ENCODE measurements at places on chromosomes 16 and 17.

DNA sequence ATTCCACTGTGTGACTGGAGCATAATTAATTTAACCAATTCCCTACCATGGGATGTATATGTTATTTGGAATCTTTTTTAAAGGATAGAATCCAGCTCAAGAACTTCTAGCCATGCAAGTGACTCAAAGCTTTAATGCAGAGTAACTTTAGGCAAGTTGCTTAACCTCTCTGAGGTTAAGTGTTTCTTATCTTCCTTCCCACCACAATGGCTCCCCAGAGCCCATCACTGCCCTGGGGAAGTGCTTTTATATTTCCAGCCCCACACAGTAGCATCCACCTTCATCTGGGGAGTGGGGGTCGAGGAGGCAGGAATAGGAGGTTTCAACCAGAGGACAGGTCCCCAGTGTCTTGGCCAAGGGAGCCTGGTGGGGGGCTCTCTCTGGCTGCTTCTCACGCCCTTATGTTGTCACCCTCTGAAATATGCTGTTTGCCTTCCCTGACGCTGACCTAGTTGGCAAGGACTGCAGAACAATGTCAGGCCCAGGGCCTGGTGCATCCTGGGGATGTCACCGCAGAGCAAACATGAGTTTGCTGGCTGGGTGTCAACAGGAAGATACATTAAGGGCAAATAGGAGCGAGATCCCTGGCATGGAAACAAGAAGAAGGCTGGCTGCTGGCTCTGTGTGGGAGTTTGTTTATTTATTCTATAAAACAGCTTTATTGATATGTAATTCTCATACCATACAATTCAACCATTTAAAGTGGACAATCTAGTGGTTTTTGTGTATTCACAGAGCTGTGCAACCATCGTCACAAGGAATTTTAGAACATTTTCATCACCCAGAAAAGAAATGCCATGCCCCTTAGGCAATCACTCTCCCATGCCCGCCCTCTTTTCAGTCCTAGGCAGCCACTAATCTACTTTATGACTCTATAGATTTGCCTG, 46.6 kb upstream of the WSB1 start:
- no peak for DNase-seq

GRCh38 chr16:67287960-67288359, 8.6 kb downstream of the PLEKHG4 start:
- no peak for DNase-seq

- peak; percentile 33 for DNase-seq
These were observed 134.3 kb downstream of the HAPSTR1 start for GRCh38 chr16:9225527-9226316.

DNA sequence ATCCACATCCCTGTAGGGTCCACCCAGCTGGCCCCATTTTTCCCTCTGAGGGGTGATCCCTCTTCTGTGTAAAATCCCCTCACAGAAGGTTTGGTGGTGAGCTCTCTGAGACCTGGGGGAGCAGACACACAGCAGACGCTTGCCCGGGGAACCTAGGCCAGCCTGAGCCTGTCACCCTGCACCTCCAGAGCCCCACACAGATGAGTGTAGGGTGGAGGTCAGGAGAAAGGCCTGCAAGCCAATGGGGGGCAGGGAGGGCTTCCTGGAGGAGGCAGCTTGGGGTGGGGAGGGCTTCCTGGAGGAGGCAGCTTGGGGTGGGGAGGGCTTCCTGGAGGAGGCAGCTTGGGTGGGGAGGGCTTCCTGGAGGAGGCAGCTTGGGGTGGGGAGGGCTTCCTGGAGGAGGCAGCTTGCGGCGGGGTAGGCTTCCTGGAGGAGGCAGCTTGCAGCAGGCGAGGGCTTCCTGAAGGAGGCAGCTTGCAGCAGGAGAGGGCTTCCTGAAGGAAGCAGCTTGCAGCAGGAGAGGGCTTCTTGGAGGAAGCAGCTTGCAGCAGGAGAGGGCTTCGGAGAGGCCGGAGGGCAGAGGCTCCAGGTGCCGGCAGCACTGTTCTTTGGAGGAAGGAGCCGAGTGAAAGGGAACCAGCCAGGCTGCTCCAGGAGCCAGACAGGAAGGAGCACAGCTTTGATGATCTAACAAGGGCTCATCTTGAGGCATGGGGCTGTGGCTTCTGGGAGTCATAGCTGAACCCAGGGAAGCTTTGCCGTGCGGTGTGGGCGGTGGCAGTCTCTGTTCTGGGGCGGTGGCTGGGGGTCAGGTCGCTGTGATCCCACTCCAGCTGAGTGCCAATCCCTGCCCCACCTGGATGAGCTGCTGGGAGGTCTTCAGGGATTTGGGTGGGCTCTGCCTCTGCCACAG, 83.7 kb upstream of the ZNF469 start:
- DNase-seq = no peak

- no peak for DNase-seq
These were observed 679.5 kb upstream of the CDH8 start for GRCh38 chr16:62715701-62716100.

DNA sequence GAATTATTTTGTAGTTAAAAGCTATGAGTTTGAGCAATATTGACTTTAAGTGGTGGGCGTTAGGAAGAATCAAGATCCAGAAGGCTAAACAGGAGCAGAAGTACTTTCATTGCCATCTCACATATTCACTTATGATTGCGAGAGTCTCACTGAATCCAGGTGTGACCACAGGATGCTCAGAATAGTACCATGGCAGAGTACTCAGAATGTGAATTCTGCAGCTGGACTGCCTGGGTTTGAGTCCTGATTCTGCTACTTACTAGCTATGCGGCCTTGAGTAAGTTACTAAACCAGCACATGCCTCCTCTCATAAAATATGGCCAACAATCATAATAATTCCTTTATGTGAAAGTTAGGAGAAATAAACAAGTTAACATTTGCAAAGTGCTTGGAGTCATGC, 109.5 kb downstream of the CA10 start:
- DNase-seq = no peak

- DNase-seq = no peak
These were observed 64.4 kb upstream of the TBX2 start for GRCh38 chr17:61335105-61335844.

- no peak for DNase-seq
These were observed at the start of gene CX3CL1 for GRCh38 chr16:57372372-57373116. Gene CX3CL1, plus strand, starts transcription at chr16:57372490. Its CDS starts 79 bp downstream, at chr16:57372569.

- DNase-seq = no peak
These were observed 106.7 kb downstream of the RAB11FIP4 start for GRCh38 chr17:31497994-31498826.

DNA sequence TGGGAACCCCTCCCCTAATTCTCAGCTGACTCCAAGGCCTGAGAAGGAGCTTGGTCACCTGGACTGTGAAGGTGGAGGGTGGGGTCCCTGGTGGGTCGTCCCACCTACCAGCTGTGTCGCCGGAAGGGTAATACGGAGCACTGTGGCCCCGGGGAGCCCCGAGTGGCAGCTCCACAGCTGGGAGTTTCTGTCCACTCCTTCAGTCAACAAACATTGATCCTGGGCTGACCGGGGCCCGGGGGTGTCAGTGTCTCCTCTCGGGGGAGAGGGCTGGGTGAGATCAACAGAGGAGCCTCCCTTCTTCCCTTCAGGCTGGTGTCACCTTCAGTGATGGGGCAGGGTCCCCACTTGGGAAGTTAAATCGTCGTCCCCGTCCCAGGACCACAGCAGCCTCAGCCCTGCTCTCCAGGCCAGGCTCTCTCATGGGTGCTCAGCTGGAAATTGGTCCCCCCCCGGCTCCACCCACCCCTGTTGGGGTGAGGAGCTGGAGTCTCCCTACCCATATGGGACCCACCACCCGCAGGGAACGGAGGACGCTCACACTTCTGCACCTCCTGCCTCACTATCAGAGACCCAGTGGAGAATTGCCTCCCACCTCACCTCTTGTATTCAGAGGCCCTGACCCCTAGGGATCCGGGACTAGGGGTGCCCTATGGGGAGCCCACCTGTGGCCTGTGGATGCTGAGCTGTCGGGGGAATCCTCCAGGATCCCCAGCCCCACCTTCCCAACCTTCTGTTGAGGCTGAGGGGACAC, 1.9 kb downstream of the GCGR start:
- DNase-seq = no peak

DNA sequence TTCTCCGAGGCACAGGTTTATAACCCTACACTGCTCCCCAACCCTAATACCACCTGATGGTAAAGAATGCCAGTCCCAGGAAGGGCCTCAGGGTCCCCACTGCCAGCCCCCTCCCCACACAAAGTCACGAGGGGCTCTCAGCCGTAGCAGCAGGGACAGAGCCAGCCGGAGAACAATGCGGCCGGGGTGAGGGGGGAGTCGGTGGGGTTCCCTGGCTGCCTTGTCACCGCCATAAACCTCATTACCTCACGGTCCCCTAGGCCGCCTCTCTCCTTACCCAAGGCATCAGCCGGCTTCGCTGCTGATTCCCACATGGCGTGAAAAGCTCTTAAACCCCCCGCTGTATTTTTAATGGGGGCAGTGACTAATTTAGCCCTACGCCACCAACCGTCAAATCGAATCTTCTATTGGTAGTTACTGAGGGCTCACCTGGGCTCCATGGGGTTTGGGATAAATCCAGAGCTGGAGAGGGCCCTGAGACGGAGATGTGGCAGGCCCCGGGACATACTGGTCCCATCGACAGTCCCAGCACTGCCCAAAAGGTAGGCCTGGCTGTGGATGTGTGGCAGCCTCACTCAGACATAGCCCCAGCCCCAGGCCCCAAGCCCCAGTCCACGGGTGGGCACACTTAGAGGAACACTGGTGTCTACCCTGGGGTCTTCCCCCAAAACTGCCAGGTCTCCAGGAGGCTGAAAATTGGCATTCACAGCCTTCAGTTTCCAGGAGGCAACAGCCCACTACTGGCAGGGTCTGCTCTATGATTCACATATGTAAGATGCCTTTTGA, 115.3 kb downstream of the C16orf78 start:
- DNase-seq = no peak

DNA sequence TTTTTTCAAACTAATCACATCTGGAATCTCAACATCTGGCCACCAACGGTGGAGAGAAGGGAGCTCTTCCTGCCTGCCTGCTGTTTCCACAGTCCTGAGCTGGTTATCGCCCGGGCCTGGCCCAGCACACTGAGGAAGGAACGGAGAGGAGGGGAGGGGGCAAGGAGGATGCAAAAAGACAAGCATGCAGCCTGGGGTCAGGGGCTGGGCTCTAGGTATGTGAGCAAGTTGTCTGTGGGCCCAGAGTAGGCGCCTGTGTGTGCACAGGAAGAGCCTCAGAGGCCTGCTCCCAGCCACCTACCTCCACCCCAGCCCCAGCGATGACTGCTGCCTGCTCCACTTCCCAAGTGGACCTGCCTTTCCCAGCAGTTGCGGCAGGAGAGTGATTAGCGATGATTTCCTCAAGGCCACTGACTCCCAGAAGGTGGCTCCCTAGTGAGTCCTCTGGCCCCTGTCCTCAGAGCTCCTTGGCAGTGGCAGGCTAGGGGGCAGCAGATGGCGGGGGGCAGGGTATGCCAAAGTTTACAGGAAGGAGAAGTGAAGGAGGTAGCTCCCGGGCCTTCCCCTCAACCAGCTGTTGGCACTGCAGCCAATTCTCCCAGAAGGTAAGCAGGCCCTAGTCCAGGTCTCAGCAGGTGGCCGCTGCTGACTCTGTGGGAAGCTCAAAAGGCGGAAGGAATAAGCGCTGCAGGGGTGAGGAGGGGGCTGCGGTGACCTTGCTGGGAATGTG, 27.0 kb upstream of the RASD1 start:
- no peak for DNase-seq

GRCh38 chr17:83089328-83090132, 10.1 kb downstream of the METRNL start:
- no peak for DNase-seq

- no peak for DNase-seq
These were observed 74.5 kb downstream of the RBFOX3 start for GRCh38 chr17:79536212-79536840.

DNA sequence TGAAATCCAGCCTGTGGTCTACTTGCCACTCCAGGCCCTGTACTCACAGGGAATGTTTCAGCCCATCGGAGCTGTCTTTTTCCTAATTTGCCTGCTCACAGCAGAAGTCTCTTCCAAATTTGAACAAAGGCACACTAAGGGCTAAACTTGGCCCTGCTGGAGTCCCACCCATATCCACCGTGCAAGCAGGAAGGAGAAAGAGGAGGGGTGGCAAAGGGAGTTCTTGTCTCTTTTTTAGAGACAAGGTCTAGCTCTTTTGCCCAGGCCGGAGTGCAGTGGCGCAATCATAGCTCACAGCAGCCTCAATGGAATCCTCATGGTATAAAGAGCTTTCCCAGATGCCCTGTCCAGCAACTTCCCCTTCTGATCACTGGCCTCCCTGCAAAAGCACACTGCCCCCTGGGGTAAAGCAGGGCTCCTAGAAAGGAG, 2.7 kb upstream of the PRM1 start:
- DNase-seq = no peak

DNA sequence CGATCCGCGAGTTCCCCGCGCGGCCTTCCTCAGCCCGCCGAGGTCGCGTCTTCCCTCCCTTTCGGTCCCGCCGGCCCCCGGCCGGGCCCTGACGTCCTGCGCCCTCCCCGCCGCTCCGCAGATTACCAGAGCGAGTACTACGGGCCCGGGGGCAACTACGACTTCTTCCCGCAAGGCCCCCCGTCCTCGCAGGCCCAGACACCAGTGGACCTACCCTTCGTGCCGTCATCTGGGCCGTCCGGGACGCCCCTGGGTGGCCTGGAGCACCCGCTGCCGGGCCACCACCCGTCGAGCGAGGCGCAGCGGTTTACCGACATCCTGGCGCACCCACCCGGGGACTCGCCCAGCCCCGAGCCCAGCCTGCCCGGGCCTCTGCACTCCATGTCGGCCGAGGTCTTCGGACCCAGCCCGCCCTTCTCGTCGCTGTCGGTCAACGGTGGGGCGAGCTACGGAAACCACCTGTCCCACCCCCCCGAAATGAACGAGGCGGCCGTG, 5.4 kb downstream of the LHX1 start:
- no peak for DNase-seq

- DNase-seq = peak; percentile 31
These were observed 45.4 kb downstream of the BAHCC1 start for GRCh38 chr17:81440511-81441244.

DNA sequence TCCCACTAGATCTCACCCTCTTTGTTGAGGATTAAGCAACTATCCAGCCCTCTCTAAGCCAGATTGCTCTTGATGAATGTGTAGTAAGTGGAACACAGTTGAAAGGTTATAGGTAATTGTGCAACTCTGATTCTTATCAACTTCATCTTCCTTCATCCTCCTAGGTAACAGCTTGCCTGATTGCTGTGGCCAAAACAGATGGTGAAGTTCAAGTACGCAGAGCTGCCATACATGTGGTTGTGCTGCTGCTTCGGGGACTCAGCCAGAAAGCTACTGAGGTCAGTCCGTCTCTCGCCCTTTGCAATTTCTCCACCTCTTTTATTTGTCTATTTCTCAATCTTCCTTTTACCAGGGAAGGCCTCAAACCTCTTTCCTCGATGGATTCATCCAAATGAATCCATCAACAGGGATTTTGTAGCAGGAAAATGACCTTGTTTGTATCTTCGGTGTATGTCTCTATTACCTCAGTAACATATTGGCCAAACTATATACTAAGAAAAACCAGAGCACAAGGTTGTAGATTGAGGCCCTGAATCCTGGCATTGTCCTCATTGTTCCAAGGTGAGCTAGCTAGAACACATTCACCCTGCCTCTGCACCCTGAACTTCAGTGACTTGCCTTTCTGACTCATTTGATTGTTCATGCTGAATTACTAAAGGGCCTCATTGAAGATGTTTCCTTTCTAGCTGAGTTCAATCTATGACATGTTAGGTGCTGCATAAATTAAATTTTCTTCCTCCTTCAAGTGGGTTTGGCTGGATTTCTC, 65.1 kb upstream of the HAS3 start:
- DNase-seq = no peak

GRCh38 chr17:61410141-61411010, 10.7 kb downstream of the TBX2 start:
- no peak for DNase-seq

- no peak for DNase-seq
These were observed 33.5 kb downstream of the XYLT1 start for GRCh38 chr16:17437127-17437720.

Data from iPS DF 6.9 (cell line).